ENCODE measurements at places on chromosomes 5 and 9. TPM values are rescaled to one million over a fixed set of nuclear protein-coding genes. Genes with fewer than 3 reads are reported as not detected.

DNA sequence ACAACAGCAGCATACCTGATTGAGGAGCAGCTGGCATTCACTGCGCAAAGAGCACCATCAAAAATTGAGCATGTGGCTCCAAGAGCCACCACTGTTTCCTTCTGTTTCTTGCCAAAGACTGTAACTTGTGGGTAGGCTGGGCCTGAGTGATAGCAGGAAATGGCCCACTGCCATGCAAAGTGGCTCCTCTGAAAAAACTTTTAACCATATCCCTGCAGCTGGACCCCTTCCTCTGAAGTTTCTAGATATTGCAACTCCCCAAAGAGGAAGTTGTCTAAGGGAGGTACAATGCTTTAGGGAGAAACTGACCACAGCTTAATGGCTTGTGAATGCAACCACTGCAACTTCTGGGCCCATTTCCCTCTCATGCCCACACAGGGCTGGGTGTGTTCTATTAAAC is 355.4 kb upstream of the PDE4D start:
- DNase-seq, result no peak

- no peak for DNase-seq
Observed at GRCh38 chr5:116135344-116135743, 50.5 kb downstream of the COMMD10 start.

DNA sequence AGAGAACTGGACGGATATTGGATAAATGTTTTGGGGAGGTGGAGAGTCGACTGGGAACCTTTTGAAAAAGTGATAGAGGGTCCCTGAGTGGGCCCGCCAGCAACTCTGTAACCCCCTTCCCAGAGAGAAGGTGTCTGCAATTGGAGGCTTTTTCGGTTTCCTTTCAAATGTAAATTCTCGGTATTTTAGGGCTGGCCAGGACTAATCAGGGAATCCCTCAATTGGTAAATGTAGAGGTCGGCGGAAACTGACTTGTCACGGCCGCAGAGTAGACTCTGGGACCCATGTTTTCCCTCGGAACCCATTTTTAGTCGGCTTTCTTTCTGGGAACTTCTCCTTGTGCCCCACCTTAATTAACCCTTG is 524 bp downstream of the CCNB1 start:
- no peak for DNase-seq

DNA sequence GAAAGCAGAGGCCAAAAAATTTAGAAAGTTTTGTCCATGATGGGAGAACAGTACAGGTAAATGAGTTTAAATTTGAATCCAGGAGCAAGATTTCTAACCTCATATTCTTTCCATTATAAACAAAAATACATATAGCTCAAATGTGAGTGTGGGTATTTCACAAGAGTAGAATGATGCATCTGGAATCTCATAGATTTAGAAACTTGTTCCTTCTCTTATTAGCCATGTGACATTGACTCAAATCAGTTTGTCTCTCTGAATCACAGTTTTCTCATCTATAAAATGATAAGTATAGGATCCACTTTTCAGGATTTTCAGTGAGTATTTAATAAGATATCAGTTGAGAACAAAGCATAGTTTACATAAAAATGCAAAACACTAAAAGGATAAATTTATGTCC is 436.3 kb upstream of the PAPPA start:
- no peak for DNase-seq

GRCh38 chr5:14212838-14213237 is 69.7 kb downstream of the TRIO start:
- DNase-seq, result no peak

DNA sequence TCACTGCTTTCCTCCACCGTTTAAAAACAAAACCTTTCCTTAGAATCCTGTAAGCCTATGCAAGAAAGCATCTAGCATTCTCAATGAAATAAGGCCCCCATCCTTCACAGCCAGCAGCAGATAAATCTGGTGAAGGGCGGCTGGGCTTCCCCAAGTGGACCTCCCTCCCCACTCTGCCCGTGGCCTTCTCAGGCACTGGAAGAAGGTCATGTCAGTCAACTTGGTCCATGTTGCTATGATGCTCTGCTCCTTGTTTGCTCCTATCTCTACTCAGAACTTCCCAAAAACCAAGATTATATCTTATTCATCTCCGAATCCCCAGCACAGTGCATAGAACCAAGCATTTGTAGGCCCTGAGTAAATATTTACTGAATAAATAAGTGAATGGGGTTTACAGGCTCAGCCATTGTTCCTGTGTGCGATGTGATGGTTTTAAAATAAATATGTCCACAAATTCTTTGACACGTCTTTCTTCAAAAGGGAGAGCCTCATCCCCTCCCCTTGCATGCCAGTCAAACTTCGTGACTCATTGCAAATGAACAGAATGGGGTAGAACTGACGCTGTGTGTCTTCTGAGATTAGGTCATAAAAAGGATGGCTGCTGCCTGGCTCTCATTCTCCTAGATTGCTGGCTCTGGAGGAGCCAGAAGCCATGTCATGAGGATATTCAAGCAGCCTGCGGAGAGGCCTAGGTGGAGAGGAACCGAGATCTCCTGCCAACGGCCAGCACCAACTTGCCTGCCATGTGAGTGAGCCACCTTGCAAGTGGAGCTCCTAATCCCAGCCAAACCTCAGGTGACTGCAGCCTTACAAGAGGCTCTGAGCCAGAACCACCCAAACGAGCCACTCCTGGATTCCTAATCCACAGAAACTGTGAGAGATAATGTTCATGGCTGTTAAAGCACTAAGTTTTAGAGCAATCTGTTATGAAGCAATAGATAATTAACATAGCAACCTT is 70.5 kb downstream of the MED27 start:
- DNase-seq, result no peak

GRCh38 chr5:42837601-42838000 is 25.9 kb upstream of the SELENOP start:
- DNase-seq, result no peak

DNA sequence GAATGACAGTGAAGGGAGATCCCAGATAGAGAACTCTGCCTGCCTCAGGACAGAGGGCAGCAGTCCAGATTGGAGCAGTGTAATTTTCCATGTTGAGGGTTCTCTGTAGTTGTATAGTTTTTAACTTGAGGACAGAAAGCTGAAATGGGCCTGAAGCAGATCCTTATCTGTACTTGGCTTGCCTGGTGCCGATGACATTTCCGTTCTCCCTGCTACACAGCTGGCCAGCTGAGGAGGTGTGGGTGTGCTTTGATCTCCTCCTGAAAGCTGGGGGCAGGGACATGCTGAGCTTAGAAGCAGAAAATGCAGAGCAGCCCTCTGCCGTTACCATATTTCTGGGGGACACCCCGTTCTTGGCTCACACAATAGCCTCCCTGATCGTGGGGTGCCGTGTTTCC is 10.5 kb downstream of the GLRX start:
- DNase-seq, result no peak

DNA sequence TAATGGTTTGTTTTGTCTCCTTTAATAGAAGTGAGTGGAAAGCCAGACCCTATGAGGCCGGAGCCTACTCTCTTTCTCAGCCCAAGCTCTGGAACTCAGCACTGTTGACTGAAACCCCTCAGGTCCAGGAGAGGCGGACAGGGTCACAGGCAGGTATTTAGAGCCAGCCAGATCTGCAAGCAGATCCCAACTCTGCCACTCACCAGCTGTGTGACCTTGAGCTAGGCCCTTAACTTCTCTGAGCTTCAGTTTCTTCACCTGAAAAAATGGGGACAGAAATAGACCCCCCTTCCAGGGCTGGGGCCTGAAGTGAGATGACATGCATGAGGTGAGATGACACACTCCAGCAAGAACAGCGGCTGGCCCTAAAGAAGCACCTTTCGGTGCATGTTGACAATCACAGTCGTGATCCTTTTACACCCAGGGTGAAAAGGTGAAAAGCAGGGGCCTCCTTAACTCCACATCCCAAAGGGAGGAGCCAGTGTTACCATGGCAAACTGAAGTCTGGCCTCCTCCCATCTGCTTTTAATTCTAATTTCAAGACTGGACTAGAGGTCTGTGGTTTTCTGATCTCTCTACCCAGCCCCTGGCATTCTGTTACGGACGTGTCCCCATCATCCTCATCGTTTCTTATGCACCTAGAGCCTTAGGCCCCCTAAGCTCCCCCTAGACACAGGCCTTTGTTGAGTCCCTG is 27.2 kb downstream of the MORN5 start:
- no peak for DNase-seq

DNA sequence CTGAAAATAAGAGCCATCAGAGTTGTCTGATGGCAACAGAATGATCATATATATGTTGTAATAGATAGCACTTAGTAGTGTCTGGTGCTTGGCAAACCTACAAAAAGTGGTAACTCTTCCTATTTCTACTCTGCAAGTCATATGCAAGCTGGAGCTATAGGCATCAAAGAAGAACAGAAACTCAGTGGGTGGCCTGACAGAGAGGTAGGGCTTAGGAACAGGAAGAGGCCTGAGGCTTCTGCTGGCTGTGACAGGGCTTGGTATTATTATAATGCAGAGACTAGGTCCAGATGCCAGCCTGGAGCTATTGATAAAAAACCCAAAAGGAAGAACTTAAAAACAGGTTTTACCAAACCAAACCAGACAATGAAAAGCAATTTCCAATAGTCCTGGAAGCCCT is 4.4 kb upstream of the DIAPH1 start:
- no peak for DNase-seq

GRCh38 chr9:8374471-8374870 is 574.9 kb upstream of the DMAC1 start:
- no peak for DNase-seq

- no peak for DNase-seq
Observed at GRCh38 chr5:111636736-111637135, 120.3 kb downstream of the NREP start.

DNA sequence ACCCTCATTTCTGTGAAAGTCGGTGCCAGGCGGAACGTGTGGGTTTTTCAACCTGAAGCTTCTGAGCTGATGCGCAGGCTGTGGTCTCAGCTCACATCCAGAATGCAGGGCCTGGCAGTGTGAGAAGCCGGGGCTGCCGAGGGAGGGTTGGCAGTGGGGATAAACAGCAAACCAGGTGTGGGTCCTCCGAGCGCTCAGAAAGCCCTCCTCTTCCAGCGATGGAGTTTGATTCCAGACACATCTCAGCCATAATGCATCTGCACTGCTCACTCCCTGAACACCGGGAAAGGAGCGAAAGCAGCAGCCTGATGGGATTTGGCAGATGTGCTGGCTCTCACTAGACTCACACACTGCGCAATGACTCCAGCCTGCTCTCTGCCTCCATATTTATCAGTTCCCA is 280.1 kb downstream of the HSPA4 start:
- no peak for DNase-seq

DNA sequence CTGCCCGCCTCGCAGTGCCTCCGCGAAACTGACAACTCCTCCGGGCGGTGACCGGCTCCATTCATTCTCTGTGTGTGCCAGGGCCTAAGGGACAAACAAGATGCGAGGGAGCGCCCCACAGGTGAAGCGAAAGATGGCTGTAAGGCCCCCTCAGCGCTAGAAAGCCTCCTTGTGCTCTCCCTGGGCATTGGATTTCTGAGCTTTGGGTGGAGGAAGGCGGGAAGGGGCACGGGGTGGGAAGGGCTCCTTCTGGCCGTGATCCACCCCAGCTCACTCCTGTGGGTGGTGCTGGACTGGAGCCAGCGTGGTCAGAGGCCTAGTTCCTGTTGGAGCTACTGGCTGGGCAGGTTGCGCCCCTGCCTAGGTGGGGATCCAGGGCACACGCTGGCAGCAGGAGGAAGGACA is 943 bp downstream of the GALNT12 start:
- no peak for DNase-seq

DNA sequence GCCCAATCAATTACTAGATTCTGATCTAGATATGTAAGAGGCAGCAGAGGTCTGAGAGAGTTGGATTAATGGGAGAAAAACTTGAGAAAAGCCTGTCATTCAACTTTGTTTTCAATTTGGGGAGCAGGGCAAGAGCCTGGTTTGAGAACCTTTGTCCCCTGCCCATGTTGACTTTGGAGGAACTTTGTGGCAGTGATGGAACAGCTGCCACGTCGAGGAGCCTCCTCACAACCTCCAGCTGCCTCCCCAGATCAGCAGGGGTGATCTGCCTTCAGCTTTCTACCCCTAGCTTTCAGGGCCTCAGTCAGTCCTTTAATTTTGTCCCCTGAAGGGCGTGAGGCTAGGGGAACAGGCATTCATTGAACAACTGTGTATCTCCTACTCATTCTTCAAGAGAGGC is 8.7 kb downstream of the SKP2 start:
- DNase-seq, result no peak

DNA sequence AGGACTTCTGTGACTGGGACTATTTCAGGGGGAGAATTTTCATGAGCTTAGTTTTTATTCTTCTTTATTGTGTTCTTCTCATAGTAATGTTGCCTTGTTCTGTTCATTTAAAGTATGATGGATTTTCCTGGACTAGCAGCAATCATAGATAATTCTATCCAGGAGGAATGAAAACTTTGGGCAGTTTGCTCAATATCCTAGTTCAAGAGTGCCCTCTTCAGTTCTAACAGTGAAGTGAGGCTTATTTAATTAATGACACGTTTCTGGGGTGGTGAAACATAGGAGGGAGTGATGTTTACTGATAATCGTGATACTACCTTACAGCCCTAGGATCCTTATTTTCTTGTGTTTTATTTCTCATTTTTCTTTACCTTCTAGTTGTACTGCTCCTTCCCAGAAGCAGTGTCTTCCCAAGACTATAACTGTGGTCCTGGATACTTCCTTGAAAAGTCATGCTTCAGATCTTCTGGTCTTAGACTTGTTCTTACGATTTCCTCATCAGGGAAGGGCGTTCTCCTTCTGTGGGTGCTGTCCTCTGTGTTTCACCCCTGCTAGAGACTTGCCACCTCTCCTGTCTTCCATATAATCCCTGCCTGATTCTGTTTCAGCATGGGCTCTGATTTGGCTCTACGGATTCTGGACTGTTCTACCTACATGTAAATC is 57.4 kb downstream of the CFAP95 start:
- DNase-seq, result no peak

- DNase-seq, result no peak
Observed at GRCh38 chr5:14118551-14119320, 24.4 kb upstream of the TRIO start.

Gene TMEFF1
- total RNA-seq, result 9.1 TPM

Gene CNTFR
- total RNA-seq, result 0.18 TPM

Gene MARVELD2
- total RNA-seq, result 0.71 TPM

Gene HMGXB3
- total RNA-seq, result 58.6 TPM

Gene LCN9
- total RNA-seq, result not detected

Gene TRIP13
- 6.9 TPM for total RNA-seq

Gene RANBP3L
- total RNA-seq, result 3.8 TPM
